ENCODE measurements at places on chromosomes 6 and 20. TPM values are rescaled to one million over a fixed set of nuclear protein-coding genes. Genes with fewer than 3 reads are reported as not detected.

The ACSS2 gene
- total RNA-seq, result 83.1 TPM

The BTNL2 gene
- total RNA-seq, result not detected

The MLIP gene
- 8.5 TPM for total RNA-seq

The TP53TG5 gene
- 0.36 TPM for total RNA-seq

The CST7 gene
- total RNA-seq, result 0.32 TPM

The HUS1B gene
- 0.40 TPM for total RNA-seq

The SDCBP2 gene
- 107 TPM for total RNA-seq

The LGSN gene
- total RNA-seq, result not detected

The CDH26 gene
- 1.3 TPM for total RNA-seq

The POLR1H gene
- 33.1 TPM for total RNA-seq

The RFX6 gene
- not detected for total RNA-seq

The MLN gene
- not detected for total RNA-seq

The HLA-DQB2 gene
- total RNA-seq, result 0.64 TPM

The DZANK1 gene
- total RNA-seq, result 1.5 TPM

The CABLES2 gene
- 2.4 TPM for total RNA-seq

The ENPP4 gene
- 0.80 TPM for total RNA-seq

The SLCO4A1 gene
- 13.7 TPM for total RNA-seq

The OOEP gene
- 0.36 TPM for total RNA-seq

The TUBE1 gene
- total RNA-seq, result 13.1 TPM

The C6orf132 gene
- 216 TPM for total RNA-seq

The C6orf141 gene
- 9.3 TPM for total RNA-seq

The SYNJ2 gene
- 12.9 TPM for total RNA-seq

The ANGPT4 gene
- total RNA-seq, result 0.08 TPM

The CCDC28A gene
- total RNA-seq, result 10.1 TPM

The PRL gene
- total RNA-seq, result not detected

The TCF19 gene
- total RNA-seq, result 14.8 TPM

The KHDC1L gene
- 0.32 TPM for total RNA-seq

The CASS4 gene
- total RNA-seq, result 0.28 TPM

The HCK gene
- total RNA-seq, result 2.9 TPM

The HMGN3 gene
- total RNA-seq, result 37.2 TPM

The TMEM30A gene
- total RNA-seq, result 64.0 TPM

The RAB32 gene
- total RNA-seq, result 5.7 TPM

The KCNK16 gene
- total RNA-seq, result not detected

The HLA-DRB5 gene
- total RNA-seq, result not detected

The CD93 gene
- total RNA-seq, result 7.9 TPM

The AGPAT4 gene
- total RNA-seq, result 9.6 TPM

The IRF4 gene
- 1.1 TPM for total RNA-seq

The LRRN4 gene
- total RNA-seq, result not detected

The FIG4 gene
- 8.8 TPM for total RNA-seq

The SLC13A3 gene
- 0.92 TPM for total RNA-seq

The ROS1 gene
- total RNA-seq, result 0.04 TPM

The ARFGEF3 gene
- total RNA-seq, result 1.2 TPM

The SIRPB1 gene
- total RNA-seq, result 3.5 TPM

The ULBP2 gene
- 5.2 TPM for total RNA-seq

The PRDM1 gene
- 94.1 TPM for total RNA-seq

The HRH3 gene
- total RNA-seq, result not detected

The ECT2L gene
- total RNA-seq, result not detected

The TRIM40 gene
- total RNA-seq, result not detected

The ID4 gene
- total RNA-seq, result 10.2 TPM

The ULBP1 gene
- 1.2 TPM for total RNA-seq

The PPIL6 gene
- total RNA-seq, result 0.84 TPM

The OTOR gene
- not detected for total RNA-seq

The CST4 gene
- not detected for total RNA-seq

The KIF6 gene
- total RNA-seq, result 0.24 TPM

The BHLHE23 gene
- not detected for total RNA-seq

The MRAP2 gene
- 1.0 TPM for total RNA-seq

The HLA-DMB gene
- total RNA-seq, result 5.5 TPM

The THEMIS gene
- total RNA-seq, result 0.16 TPM

The MMUT gene
- 15.3 TPM for total RNA-seq

The THBD gene
- total RNA-seq, result 46.5 TPM
